ENCODE measurements at places on chromosomes 1 and 21.

DNA sequence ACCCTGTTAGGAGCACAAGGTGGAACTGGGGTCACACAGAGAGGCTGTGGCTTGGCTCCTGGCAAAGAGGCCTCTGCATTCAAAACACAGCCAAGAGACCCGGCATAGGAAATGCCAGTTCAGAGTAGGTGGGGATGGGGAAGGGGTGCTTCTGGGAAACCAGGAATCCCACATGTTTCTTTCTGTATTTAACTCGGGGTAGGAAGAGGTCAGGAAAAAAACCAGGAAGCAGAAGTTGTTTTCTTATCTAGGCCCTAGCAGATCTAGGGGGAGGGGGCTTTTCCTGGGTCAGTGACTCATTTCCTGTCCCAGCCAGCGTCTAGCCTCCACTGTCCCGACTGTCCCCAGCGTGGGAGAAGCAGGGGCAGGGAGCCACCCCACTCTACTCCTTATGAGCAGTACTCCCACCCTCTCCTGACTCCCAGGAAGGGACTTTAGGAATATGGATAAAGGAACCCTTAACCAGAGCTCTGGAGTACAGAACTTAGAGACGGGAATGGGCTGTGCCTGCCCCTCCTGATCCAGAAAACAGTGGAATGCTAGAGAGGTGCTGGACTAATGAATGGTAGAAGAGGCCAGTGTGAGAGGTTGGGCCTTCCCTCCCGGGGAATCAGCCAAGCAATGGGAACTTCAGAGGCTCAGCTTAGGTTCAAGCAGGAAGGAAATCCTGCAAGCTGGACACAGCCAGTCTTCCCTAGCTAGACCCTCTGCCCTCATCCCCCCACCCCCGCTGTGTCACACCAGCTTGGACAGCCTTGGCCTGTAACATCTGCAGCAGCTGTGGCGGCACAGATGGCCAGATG lies 5.7 kb downstream of the FHL3 start:
- DNase-seq = no peak

DNA sequence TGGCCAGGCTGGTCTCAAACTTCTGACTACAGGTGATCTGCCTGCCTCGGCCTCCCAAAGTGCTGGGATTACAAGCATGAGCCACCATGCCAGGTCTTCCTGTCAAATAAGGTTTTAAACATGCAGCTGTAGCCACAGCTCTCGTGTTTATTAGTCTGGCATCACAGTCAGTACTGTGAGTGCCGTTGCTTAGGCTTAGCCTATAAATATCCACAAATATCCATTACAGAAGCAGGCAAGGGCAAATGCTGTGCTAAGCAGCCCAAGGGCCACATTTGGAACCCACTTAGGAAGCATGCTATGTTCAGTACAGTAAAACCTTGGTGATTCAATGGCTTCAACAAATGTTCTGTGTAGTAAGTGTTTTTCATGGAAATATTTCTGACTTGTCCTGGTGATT lies 75.9 kb downstream of the KIF1B start:
- no peak for DNase-seq

GRCh38 chr1:1451696-1452364 lies 2.3 kb downstream of the ATAD3C start:
- no peak for DNase-seq

GRCh38 chr21:36516281-36516680 lies 36.4 kb upstream of the CLDN14 start:
- no peak for DNase-seq

GRCh38 chr1:9028921-9029705 lies 2.9 kb upstream of the SLC2A7 start:
- no peak for DNase-seq

DNA sequence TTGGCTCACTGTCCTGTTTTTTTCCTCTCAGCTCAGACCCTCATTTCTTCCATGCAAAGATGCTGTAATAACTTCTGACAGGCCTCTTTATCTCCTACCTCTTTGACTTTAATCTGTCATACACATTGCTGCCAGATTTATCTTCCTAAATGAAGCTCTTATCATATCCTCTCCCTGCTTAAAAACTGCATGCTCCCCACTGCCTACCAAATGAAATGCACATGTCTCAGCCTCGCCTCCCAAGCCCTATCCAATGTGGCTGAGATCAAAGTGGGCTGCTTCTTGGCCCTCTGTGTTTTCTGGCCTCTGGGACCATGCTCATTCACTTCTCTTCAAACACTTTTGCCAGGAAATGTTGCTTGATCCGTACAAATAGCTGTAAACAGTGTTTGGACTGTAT lies 38.3 kb downstream of the IRF2BP2 start:
- no peak for DNase-seq

DNA sequence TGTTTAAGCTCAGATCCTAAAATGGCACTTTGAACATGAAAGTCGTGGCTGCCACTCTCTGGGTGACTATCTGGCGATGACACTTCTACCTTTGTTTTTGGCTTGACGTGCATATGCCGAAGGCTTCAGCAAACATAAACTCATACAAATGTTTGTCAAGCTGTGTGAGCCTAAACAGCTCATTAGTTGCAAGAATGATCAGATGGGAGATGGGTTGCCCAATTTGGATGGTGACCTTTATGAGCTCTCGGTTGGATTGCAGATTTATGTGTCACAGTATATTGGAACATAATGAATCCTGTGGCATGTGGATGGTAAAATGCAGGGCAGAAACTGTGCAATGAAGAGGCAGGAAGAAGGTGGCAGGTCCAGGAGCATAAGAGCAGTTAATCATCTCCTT lies 229.3 kb downstream of the DISC1 start:
- DNase-seq = no peak

DNA sequence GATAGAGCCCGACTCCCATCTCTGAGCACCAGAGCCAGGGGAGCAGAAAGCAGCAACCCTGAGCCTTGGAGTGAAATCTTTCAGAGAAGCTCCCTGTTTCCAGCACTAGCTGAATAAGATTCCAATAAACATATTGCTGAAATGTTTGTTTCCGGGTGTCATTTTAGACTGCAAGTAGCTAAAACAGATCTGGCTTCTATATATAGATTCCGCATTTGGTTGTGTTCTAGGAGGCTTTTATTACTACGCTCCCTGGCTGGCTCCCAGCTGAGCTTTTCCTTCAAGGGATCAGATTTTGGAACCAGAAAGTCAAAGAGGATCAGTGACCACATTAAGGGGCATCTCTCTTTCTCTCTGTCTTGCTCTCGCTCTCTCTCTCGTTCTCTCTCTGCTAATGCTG lies 88.2 kb downstream of the PAPPA2 start:
- no peak for DNase-seq

DNA sequence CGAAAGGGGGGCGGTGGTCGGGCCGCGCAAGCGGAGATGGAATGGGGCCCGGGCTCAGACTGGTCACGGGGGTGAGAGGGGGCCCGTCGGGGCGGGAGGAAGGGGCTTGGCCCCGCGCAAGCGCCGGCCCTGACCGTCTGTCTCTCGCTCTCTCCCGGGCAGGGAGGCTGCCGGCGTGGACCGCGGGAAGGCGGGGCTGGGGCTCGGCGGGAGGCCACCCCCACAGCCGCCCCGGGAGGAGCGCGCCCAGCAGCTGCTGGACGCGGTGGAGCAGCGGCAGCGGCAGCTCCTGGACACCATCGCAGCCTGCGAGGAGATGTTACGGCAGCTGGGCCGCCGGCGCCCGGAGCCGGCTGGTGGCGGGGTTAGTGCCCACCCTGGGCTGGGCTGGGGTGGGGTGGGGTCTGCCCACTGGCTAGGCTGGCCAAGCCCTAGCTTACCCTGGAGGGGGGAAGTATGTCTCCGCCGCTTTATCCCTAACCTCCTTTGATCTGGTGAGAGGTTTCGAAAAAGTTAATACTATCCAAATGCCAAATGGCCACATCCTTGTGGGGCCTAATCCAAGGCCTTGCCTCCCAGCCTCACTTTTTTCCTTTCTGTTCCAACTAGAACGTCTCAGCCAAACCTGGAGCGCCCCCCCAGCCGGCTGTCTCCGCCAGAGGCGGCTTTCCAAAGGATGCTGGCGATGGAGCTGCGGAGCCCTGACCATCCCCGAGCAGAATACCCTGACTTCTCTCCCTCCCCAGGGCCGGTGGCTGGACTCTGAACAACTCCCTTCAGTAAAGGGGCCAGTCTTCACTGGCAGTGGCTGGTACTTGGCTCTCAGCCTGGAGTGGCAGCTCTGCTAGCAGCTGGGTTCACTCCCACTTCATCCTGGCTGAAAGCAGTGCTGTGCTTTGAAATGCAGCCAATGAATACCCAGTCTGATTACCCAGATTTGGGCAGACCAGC lies 636 bp upstream of the YRDC start:
- no peak for DNase-seq

DNA sequence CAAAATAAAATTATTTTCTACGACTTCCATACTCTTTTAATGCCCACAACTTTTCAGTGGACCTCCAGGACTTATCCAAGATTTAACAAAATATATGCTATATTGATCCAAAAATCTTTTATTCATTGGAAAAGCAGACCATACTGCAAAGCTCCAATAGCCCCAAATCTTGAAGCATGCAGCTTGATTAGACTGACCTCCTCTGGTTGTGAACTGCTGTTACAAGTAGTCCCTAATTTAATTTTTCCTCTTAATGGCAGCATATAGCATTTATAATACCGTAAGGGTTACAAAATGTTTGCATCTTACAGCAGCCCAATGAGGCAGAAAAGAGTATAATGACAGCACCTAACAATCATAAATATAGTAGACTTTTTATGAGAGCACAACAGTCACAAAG lies 49.8 kb downstream of the TPR start:
- DNase-seq = no peak

- DNase-seq = no peak
Observed at GRCh38 chr1:217136895-217137205, 413.6 kb upstream of the ESRRG start.

DNA sequence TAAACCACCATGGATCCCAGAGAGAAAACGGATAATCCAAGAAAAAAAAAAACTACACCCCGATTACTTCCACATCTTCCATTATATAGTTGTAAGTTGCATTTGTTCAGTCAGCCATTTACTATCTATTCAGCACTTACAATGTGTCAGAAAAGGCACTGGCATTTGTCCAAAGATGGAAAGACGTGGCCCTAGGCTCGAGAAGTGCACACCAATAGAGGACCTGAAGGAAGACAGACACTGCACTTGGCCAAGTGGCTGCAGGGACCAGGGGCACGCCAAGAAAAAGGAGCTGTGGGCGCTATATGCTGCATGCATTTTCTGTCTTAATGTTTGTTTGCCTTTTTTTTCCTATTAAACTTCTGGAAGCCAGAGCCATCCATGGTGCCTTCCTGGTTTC lies 45.2 kb upstream of the LYST start:
- no peak for DNase-seq

GRCh38 chr1:81437649-81438048 lies 363.1 kb upstream of the ADGRL2 start:
- DNase-seq = no peak

GRCh38 chr1:27572679-27573426 lies 31.1 kb downstream of the AHDC1 start:
- DNase-seq = no peak

GRCh38 chr1:243917177-243917862 lies 67.3 kb upstream of the AKT3 start:
- DNase-seq = no peak

DNA sequence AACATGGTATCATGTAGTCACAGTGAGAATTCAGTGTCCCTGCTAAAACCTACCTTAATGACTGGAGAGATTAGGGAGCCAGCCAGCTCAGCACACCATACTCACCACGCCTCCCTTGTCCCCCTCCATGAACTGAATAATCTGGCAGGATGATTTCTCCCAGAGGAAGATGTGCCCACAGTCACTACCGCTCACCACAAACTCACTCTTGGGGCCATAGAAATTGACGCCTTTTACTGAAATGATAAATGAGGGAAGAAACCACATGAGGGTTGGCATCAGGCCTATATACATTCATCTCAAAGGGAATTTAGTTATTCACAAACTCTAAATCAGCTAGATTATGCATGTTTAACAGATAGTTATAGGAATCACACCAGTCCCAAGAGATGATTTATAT lies 17.4 kb downstream of the PEA15 start:
- DNase-seq = no peak

- DNase-seq = no peak
Observed at GRCh38 chr1:85282424-85282823, 6.0 kb upstream of the BCL10 start.

DNA sequence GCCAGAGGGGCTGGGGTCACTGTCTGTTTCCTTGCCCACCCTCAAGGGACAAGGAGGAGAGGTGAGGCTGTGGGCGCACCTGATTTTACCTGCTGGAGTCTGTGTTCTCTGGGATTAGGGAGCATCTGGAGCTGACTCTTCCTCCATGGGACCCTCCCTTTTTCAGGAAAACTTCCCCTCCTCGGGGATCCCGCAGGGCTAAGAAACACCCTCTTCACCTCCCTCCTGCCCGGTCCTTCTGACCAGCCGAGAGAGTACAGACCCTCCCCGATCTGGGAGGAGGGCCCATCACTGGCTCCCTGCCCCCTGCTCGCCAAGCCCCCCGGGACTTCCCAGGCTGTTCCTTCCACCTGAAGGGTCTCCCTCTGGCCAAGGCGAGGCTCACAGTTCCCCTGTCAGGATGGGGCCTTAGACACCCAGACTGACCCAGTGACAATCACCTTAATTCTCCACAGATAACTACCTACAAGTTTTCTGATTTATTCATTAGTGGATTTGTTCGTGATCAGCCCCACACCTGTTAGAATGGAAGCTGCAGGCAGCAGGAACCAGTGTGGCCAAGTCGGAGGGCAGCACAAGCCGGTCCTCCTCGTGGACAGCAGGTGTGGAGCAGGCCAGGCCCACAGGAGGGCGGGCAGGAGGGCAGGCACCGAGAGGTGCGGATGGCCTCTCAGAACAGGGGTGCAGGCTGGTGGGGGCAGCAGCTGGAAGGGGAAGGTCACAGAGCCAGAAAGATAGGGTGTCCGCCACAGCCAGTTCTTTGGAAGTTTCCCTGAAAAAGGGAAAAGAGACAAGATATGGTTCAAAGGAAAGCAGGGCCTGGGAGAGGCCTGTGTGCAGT lies 15.9 kb upstream of the SAMD11 start:
- DNase-seq = no peak

DNA sequence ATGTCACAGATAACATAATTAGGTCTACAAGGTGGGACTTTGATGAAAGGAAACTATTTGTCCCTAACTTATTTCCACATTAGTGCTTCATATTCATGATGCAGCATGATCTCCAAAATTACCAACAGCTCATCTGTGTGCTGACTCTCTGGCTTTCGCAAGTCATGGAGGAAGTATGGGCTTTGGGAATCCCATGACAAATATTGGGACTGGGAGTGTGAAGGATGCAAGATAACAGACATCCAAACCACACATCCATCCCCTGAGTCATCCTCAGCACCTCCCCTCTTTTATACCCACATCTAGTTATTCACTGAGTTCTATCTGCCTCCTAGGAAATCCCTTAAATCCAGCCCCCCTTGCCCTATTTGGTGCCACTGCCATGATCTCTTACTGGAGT lies 102.8 kb upstream of the COL24A1 start:
- no peak for DNase-seq

- no peak for DNase-seq
Observed at GRCh38 chr1:20597650-20598049, 8.8 kb downstream of the CDA start.

All from stimulated activated CD4-positive, alpha-beta T cell treated with anti-CD3 and anti-CD28 coated beads, Interleukin-1b, Interleukin-23, amount 100 ng/mL, for 1 hour (primary cell).